ENCODE measurements at places on chromosomes 2 and 18.

- no peak for DNase-seq
These were observed 580.8 kb downstream of the ERBB4 start for GRCh38 chr2:211957799-211958198.

DNA sequence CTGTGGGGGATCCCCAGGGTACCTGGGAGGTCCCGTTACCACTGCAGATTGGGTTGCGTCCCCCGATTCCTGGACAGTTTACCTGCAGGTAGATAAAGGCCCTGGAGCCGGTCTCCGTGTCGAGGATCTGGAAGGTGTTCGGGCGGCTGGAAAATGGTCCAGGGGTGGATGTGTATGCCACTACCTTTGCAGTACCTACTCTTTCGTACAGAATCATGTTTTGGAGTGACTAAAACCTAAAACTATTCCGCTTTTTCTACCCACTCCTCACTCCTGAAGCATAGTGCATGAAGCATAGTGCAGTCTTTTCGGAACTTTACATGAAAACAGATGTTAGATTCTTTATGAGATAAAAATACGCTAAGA is 418 bp downstream of the WDR75 start:
- DNase-seq = no peak

DNA sequence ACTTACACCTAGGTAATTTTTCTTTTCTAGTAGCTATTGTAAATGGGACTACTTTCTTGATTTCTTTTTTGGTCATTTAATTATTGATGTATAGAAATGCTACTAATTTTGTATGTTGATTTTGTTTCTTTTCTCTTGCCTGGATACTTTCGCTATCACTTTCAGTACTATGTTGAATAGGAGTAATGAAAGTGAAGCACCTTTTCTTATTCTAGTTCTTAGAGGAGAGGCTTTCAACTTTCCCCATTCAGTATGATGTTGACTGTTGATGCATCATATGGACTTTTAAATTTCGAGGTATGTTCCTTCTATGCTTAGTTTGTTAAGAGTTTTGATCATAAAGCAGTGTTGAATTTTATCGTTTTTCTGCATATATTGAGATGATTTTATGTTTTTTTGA is 142.5 kb downstream of the CDH19 start:
- DNase-seq = no peak

- no peak for DNase-seq
These were observed 73.8 kb downstream of the HDAC4 start for GRCh38 chr2:239326831-239327535.

DNA sequence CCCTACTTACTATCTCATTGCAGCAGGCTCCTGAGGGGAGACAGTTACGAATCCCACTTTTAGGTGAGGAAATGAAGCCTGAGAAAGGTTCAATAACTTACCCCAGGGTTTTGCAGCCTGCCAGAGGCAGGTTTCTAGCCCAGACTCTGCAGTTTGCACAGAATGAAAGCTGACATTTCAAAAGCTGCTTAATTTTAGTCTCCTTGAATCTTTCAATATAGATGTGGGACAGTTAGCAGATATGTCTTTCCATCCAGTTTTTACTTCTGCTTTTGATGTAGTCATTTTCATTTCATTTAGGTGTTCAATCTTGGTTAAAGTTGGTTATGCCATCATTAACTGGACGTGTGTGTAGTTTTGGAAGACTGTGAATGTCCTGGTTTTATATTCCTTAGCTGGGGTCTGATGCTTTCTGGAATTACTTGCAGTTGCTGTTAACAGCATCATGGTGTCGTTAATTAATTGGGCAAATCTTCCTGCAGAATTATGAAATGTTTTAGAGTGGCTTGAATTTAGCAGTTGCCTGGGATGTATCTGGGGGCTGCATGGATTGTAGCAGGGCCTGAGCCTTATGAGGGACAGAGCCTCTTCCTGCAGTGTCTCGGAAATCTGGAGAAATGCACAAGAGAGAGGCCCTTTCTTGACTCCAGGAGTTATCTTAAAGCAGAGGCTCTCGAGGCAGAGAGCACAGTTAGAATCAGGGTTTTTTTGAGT is 100.8 kb downstream of the ZNF532 start:
- DNase-seq = no peak

GRCh38 chr2:120298173-120298835 is 45.7 kb downstream of the RALB start:
- DNase-seq = no peak

- no peak for DNase-seq
These were observed 7.8 kb downstream of the MTHFD2 start for GRCh38 chr2:74206180-74206688.

DNA sequence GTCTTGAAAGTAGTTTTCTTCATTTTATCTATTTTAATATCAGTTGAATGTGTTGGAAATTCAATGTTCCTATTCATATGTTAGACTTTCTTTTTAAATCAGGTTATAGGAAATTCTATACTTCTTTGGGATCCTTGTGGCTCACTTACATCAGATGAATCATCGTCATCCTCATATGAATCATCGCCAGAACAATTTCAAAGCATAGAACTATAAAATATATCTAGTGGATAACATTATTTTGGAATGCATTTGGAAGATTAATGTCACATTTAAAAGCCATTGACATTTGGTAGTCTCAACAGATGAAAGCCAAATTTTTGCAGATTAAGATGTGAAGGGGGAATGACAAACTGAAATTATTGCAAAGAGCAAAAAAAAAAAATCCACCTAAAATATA is 94.1 kb downstream of the FAM161A start:
- DNase-seq = no peak

GRCh38 chr2:70425682-70426301 is 123.9 kb upstream of the FAM136A start:
- no peak for DNase-seq

DNA sequence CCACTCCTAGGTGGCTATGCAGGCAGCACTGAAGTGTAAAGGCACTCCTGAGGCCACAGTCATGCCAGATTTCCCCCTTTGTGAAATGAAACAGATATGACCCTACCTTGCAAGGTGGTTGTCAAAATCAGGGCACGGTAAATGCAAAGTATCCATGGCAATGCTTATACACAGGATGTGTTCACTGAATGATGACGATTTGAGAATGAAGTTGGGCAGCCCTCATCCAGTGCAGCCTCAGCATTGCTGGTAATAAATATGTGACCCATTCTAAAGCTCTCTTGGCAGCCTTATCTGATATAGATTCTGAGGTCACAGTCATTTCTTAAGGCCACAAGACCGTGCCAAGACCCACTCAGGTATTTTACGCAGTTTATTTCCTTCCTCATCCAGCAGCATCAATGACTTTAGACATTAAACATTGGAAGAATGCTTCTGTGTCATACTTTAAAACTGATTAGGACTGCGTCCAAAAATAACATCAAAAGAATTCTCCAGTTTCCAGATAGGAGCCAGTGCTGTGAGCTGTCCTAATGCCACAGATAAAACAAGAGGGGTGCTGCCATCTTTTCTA is 125.5 kb upstream of the SERTAD2 start:
- DNase-seq = no peak

- no peak for DNase-seq
These were observed 28.2 kb downstream of the UBE2F start for GRCh38 chr2:237995036-237995435.

DNA sequence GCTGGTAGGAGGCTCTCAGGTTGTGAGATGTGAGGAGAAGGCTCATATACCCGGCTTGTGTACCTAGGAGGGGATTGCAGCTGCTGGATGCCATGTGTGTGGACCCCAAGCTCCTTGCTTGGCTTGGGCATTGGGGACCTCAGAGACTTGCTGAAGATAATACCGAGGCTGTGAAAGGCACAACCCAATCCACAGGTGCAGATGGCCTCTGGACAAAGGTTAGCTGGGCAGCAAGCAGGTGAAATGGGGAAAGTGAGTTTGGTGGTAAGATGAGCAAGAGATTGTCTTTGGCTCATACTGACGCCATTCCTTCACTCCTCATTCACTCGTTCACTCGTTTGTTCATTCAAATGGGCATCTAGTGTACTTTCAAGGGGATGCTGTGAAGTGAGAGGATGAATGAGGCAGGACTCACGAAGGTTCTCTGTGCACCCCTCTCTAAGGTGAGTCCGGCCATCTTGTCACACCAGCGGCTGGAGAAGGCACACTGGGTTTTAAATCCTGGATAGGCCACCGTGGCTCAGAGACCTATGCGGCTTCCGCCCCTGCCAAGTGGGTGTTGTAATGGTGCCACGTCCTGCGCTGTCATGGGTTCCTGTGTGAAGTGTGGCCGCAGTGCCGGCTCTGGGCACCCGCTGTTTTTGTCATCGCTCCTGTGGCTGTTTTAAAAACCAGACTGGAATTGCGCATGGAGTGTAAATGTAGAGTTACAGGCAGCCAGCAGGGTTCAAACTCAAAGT is 13.7 kb downstream of the FBLN7 start:
- DNase-seq = no peak

DNA sequence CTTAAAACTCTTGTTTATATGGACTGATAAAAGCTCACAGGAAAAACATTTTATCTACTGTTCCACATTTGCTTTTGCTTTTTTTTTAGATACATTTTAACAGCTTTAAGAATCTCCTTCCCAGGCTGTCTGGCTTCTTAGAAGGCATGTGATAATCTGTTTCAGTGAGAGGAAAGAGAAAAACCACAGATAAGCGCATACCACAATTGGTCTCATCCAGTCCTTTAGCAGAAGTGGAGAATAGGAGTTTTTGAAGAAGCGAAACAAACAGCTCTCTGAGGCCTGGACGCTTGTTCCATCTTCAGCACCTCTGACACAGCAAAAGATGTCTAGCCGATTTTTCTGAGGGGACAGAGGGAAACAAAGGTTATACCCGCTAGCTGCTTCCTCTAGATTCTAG is 37.6 kb downstream of the RMC1 start:
- DNase-seq = no peak

DNA sequence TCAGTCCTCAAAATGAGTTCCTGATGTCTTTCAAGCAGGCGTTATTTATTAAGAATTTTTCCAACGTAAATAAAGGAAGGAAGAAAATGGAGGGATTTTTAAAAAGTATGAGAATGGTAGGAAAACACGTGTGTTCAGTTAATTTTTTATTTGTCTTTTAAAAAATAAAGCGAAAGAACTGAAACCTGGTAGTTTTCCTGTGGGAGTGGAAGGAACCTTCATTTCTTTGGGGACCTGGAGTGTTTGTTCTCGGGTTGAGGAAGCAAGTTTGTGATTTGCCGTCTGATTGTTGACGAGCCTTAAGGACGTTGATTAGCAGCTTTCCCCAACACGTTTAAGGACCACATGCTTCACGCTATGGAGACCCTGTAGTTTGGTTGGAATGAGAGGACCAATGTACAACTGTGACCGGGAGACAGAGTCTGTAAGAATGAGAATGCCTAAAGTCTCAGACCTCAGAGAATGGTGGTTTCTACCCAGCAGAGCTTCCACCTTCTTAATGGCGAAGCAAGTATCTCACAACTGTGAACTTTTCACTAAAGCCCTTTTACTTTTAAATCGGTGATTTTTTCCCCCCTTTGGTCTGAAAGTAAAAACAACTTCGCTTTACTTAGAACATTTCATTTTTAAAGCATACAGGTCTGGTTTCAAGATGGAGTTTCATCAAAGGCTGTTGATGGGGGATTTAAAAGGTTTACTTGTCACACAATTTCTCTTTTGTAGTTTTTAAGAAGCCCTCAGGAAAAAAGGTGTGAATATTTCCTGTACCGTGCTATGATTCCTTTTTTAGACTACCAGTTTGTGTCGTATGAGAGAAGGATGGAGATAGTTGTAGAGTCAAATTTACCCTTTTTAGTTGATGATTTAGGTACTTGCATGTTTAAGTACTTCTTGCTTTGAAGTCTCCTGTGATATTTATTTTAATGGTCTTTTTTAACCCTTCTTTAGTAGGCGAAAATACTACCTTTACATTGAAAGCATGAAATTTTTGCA is 1.4 kb downstream of the TTC39C start:
- no peak for DNase-seq

- DNase-seq = no peak
These were observed 415.9 kb downstream of the EPHA4 start for GRCh38 chr2:221156062-221156734.

DNA sequence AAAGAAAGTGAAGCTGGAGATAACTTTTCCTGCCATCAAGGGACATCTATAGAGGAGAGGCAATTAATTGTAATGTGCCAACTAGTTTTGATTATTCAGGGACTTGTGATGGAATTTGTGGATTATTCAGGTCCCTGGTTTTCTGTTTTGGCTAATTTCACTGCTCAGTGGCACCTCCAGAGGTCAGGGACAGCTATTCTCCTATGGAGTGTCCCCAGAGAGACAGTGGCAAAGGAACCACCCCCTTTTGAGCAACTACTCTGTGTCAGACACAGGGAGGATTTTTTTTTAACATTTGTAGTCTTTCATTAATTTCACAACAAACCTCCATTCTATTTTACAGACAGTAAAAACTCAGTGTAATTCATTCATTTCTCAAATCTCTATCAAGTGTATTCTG is 206.0 kb upstream of the SPRED2 start:
- no peak for DNase-seq

- DNase-seq = no peak
These were observed 297.8 kb downstream of the MYCN start for GRCh38 chr2:16238001-16238761.

DNA sequence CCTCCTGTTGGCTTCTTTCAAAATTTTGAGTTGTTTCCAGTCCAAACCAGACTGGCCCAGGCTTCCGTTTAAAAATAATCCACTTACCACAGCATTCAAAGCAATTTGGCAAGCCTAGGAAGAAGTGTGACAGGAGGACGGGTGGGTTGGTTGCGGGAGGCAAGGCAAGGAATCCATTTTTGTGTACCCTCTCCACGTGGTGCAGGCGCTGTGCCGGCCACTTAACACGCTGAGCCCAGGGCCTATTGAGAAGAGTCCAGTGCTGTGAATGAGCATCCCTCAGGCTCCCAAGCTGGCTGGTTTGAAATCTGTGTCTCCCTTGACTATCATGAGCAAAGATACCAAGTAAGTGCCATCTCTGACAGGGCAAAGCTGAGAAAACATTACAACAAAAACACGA is 160.9 kb downstream of the NCKAP5 start:
- DNase-seq = no peak

DNA sequence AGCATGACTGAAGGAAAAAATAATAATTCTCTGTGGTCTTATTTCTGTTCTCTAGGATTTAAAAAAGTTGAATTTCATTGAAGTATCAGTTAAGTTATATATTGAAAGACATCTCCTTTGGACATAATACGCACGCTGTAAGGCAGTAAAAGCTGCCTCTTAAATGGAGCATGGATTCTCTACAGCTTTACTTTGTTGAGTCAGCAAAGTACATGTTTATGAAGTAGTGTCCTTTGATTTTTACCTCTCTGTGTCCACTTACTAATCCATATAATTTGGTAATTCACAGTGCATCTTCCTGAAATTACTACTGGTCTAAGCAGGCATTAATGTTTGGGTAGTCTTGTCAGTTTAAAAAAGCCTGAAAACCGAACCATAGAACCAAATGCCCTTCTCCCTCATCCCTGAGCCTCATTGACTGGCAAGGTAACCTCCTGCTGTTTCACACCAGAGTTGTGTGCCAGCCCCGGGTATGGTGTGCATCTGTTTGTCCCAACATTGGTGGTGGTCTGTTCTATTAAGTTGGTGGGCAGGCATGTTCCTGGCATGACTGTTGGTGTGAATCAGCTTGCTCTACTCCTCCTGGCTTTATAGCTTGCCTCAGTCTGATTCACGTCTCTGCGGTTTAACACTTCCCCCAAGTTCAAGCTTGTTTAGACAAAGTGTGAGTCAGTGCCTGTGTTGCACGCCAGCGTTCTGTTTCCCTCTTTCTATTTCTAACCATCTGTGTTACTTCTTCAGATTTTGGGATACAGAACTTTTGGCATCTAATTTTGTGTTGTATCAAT is 71.0 kb upstream of the ITM2C start:
- no peak for DNase-seq
